Activated CD8-positive, alpha-beta T cell treated with anti-CD3 and anti-CD28 coated beads for 36 hours (primary cell): ENCODE measurements at places on chromosomes 13 and 19.

GRCh38 chr19:30559446-30559845, 187.3 kb downstream of the ZNF536 start:
- DNase-seq = no peak

DNA sequence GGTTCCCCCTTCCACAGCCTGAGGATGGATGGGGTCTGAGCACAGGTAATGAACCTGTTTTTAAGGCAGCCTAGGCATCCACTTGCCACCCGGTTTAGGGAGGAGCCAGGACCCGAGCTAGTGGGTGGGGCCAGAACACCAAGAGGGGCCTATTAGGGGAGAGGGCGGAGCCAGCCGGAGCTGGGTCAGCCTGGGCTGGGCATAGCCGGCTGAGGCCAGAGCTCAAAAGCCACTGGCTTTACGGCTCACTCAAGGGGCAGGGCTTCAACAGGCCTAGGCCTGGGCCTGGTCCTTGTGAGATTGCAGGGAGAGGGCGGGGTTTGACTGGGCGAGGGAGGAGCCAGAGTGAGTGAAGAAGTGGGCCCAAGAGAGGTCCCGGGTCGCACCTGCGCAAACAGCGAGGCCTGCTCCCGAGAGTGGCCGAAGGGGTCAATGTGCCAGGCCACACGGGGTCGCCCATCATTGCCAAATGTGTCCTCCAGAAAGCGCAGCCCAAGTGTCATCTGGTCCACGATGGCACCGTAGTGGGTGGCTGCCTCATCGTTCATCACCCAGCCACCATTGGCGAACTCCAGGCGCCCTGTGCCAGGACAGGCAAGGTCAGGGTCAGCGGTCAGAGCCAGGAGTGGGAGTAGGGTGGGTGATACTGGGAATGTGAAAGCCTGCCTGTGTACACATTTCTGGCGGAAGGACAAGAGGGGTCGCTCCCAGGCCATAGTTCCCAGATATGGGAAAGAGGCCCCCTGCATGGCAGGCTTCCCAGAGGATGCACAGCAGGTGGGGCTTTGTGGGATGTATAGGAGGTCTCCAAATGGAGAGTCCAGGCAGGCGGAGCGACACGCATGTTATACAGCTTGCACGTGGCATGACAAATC, 1.9 kb downstream of the MAN2B1 start:
- DNase-seq = peak; percentile 45

GRCh38 chr13:41960211-41960636, 685 bp downstream of the VWA8 start:
- peak; percentile 11 for DNase-seq

GRCh38 chr13:95113601-95114000, 187.7 kb downstream of the ABCC4 start:
- no peak for DNase-seq
